ENCODE measurements at places on chromosomes 2 and 18. TPM values are rescaled to one million over a fixed set of nuclear protein-coding genes. Genes with fewer than 3 reads are reported as not detected.

DNA sequence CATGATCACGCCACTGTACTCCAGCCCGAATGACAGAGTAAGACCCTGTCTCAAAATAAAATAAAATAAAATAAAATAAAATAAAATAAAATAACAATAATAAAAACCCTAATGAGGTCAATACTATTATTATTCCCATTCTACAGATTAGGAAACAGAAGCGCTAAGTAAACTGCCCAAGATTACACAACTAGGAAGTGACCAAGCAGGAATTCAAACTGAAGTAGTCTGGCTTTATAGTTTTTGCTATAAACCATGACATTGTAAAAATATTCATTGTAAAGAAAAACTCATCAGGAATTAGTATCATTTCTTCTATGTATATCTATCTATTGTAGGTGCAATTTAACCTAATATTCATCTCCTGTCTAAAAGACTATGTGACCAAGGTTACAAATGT lies 1.2 kb downstream of the PLEKHM3 start:
- DNase-seq: no peak

- no peak for DNase-seq
Measured at GRCh38 chr2:9634133-9634532, 3.3 kb upstream of the YWHAQ start.

GRCh38 chr2:11532416-11533055 lies 1.3 kb upstream of the GREB1 start:
- DNase-seq: no peak

DNA sequence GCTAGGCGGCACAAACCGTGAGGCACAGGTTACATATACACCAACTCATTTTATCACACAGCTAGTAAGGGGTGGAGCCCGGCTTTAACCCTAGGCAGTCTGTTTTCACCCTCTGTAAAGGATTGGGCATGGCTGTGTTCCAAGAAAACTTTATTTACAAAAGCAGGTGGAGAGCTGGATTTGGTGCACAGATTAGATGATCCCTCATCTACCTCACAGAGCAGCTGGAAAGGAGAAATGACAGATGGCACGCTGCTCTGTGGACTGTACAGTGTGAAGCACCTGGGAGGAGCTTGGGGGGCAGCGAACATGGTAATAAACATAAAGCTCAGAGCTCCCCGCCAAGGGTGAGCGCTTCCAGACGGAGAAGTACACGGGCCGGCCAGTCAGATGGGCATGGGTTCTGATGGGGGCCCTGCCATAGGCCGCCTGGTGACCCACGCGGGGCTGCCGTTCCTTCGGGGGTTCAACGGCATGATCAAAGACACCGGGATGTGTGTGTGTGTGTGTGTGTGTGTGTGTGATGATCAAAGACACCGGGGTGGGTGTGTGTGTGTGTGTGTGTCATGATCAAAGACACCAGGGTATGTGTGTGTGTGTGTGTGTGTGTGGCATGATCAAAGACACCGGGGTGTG lies 862 bp upstream of the TMEM177 start:
- DNase-seq: no peak

GRCh38 chr2:241882091-241882625 lies 12.6 kb downstream of the RTP5 start:
- DNase-seq: peak; percentile 28

GRCh38 chr18:46484971-46485370 lies 172.0 kb downstream of the LOXHD1 start:
- DNase-seq: no peak

- no peak for DNase-seq
Measured at GRCh38 chr2:36416370-36417165, 61.0 kb downstream of the CRIM1 start.

GRCh38 chr2:159098921-159099411 lies 130.5 kb downstream of the TANC1 start:
- no peak for DNase-seq

DNA sequence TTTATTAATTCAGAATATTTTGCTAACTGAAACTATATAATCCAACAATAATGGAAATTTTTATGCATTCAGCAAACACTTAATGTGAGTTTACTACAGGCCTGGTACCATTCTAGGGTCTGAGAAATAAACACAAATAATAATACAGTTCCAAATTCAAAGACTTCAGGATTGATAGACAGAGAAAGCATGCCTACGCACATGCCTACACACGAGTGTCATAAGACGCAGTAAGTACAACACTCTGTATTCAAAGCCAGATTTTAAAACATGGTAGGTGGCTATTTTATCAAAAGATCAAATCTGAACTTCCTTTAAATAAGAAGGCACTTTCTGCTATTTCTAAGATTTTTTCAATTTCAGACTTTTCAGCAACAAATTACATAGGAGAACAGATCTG lies 346.9 kb downstream of the NCKAP5 start:
- DNase-seq: no peak

DNA sequence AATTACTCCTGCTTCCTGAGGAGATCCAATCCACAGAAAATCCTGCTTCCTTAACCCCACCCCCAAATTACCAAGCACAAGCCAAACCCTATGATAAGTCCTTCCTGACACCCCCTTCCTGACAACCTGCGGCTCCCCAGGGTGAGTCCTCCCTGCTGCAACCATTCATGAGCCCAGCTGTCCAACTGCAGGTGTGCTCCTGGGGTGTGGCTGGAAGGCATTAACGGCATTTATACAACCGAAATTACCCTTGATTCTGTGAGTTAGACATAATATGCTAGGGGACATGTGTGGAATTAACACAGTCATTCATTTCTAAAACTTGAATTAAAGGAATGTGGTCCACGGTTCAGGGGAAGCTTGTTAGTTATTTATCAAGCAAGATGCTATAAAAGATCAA lies 119.0 kb upstream of the ALKAL2 start:
- DNase-seq: no peak

DNA sequence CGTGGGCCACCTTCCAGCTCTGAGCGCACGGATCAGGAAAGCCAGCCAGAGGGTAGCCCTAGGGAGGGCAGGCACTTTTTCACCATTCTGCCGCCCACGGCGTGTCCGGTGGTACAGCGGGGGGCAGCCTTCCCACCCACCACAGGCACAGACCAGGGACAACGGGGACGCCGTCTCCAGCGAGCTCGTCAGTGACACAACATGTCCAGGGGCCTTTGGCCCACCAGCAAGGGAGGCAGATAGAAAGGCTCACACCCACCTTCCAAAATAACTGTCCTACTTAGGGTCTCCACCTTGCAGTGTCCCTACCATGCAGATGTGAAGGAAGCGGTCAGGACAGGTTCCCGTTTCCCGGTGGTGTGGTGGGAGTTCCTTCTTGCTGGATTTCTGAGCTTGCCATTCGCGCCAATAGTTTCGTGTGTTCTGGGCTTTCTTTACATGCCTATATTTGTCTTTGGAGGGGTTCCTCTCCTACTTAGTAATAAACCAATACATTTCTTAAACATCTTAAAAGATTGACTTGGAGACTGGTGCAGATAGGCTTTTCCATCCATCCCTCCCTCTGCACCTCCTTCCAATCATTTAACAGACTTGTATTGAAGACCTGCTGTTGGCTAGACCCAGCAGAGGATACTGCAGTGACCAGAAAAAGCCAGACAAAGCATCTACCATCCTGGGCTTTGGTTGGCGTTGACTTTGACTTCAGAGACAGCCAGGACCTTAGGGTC lies 872 bp downstream of the ASB1 start:
- no peak for DNase-seq

DNA sequence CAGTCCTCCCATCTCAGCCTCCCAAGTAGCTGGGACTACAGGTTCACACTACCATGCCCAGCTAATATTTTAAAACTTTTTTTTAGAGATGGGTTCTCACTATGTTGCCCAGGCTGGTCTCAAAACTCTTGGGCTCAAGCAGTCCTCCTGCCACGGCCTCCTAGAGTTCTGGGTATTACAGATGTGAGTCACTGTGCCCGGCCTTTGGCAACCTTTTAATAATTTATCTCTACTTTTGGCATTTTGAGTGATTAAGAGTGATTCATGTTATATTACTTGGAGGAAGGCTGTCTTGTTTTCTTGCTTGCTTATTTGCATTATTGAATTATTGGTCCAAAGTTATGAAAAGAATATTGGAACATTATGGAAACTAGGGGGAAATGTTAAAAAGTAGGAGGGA lies 24.3 kb downstream of the NCOA1 start:
- DNase-seq: no peak

- no peak for DNase-seq
Measured at GRCh38 chr18:41789001-41789400, 166.0 kb upstream of the PIK3C3 start.

GRCh38 chr2:224063298-224063648 lies 24.2 kb upstream of the SERPINE2 start:
- no peak for DNase-seq

MC4R gene
- polyA plus RNA-seq: not detected

EN1 gene
- polyA plus RNA-seq: not detected

ABCG5 gene
- not detected for polyA plus RNA-seq

EGR4 gene
- not detected for polyA plus RNA-seq

USP37 gene
- polyA plus RNA-seq: 7.7 TPM

KRTCAP3 gene
- 0.63 TPM for polyA plus RNA-seq

LTBP1 gene
- not detected for polyA plus RNA-seq

FASTKD2 gene
- polyA plus RNA-seq: 19.4 TPM

All from immature natural killer cell (primary cell).